ENCODE measurements at places on chromosomes 3 and 15.

GRCh38 chr3:186109897-186110803 is 1.3 kb upstream of the ETV5 start:
- DNase-seq = no peak

DNA sequence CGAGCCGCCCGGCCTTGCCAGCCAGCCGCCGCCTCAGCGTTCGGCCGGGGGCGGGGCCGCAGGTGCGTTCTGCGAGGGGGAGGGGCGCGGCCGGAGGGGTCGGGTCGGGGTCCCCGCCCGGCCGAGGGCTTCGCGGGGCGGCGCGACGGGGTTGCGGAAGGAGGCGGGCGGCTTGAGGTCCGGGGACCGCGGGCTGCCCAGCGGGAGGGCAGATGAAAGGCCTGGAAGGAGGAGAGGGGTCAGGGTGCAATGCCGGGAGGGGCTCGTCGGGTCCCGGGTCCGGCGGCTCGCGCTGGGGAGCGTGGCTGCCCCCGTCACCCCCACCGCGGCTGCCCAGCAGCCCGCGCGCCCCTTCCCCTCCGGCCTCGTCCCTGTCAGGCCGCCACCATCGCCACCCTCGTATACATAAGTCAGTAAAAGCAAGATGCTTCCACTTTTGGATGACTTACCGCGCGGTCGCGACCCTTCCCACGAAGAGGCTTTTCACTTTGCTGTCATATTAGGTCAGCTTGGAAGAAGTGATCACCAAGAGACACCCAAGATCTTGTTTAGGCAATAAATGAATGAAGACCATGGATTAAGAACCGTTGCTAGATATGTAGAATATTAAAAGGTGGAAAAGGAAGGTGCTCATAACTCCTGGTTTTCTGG is 620 bp upstream of the ANP32A start:
- no peak for DNase-seq

DNA sequence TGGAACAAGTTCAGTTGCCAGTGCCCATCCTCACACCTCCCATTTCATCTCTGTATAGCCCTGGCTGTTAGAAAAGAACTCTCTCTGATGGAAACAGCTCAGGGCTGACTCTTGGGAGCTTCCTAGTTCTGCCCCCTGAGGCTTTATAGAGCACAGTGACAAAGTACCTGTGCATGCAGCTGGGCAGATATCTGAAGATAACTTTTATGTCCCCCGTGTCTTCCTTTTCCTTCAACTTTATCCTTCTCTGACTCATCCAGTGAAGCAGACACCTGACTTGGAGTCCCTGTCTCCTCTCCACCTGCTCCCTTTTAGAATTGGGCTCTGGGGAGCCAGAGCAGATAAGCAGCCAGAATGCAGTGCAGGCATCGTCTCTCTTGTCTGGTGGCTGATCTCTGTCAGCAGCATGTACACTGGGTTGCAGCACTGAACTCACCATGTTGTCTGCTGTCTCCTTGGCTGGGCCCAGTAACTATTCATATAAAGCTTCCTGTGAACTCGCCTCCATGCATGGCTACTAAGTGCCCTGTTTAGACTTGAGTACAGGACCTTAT is 53.9 kb upstream of the PLXNA1 start:
- no peak for DNase-seq

GRCh38 chr3:85182975-85183752 is 224.4 kb downstream of the CADM2 start:
- DNase-seq = no peak

DNA sequence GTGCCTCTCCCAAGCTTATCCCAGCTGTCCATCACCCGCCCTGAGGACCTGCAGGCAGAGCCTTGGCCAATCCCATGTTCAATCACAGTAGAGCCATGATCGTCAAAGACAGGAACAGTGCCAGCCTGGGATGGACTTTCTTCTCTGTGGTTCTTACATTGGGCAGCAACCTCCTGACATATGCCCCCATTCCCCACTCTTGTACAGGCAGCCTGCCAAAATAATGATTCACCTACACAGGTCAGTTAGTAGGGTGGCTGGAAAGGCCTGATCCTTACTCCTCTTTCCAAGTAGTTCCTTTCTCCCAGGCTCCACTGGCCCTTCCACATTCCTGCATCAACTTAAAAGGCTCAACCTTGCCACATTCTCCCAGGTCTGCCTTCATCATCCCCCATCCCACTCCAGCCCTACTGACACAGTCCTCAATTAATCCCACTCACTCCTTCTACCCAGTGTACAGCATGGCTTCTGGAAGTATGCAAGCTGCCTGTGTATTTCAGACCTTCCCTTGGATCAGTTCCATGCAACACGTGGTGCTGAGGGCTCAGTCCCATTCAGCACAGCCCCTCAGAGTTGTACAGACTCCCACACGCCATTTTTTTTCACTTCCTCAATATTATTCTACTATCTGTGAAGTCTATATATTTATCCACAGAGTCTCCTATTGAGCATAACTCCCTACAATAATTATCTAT is 189.8 kb downstream of the NTRK3 start:
- DNase-seq = no peak

- DNase-seq = no peak
Measured at GRCh38 chr3:129560269-129560787, 17.4 kb downstream of the H1-8 start.

GRCh38 chr3:56086355-56086754 is 381.9 kb downstream of the ERC2 start:
- no peak for DNase-seq

DNA sequence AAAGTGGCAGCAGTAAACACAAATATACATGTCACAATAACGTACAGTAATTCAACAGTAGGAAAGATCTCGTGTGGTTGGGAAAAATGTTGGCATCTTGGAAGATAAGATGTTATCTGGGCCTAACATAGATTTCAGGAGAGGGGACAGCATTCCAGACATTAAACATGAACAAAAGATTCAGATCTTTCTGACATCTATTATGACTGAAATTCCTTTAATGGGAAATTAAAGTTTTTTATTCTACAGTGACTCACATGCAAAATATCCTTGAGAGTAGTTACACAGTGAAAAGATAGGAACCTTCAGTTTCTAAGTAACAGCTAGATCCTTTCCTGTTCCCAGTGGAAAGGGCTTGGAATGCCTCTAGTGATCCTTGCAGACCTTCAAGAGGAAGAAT is 9.2 kb downstream of the NDUFB5 start:
- no peak for DNase-seq

DNA sequence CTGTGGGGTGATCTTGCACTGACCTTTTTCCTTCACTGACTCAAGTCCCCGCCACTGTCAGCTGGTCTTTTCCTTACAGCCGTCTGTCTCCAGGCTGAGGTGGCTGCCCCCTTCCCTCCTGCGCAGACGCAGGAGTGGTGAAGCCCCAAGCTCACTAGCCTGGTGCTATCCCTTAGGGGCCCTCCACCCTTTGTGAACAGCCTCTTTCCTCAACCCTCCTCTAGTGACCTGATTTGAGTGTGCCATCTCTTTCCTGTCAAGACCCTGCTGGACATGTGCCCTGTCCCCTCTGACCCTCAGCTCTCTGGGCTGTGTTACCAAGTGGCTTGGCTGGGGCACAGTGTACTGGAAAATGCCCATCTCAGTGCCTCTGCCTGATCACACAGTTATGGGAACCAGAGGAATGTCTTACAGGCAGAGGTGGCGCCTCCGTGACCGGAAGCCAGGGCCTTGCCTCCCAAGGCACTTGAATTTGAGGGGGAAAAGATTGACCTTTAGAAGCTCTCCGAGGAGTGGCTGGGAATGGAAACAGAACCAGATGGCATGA is 8.7 kb downstream of the KBTBD13 start:
- no peak for DNase-seq

DNA sequence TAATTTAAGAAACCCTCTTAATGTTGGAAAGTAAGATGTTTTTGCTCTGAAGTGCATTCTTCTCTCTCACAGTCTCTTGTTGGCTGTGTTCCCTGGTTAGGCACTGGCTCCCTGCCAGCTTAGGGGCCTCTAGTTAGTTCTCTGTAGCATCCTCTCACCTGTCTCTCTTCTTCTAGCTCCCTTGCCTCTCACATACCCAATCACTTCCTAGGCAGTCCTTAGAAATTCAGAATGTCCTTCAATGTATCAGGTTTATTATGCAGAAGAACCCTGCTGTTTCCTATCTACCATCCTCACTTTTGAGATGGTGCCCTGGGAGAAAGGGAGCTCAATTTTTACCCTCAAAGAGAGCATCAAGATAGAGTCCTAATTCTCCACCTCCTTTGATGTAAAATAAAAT is 36.2 kb upstream of the CPNE4 start:
- DNase-seq = no peak

DNA sequence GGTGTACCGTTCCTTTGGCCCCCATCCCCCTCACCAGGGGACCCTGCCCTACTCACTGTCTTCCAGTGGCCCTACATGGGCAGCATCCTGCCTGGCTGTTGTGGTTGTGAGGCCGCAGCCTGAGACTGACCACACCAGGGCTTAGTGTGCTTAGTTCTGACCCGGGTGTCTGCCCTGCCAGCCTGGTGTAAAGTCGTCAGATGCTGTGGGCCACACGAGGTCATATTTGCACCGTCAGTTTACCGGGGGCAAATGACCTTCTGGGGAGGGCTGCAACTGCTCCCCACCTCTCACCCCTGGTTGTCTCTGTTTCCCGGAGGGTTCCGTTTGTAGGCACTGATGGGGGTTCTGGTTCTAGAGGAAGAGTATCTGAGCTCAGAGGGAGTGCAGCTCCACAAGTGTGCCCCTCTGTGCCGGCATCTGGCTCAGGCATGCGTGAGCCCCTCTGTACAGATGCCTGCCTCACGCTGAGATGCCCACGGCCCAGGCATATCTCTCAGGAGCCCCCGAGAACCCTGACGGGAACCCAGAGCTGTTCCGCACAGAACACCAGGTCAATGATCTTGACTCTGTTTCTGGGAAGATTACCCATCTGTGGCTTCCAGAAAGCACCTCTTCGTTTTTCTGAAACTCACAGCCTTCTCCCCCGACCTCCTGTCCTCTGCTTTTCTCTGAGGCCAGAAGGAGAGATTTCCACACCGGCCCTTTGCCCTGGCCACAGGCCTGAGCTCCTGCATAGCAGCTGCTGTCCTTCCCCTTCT is 19.2 kb downstream of the KLF13 start:
- DNase-seq = no peak

GRCh38 chr3:37887062-37887461 is 25.4 kb downstream of the CTDSPL start:
- DNase-seq = no peak

DNA sequence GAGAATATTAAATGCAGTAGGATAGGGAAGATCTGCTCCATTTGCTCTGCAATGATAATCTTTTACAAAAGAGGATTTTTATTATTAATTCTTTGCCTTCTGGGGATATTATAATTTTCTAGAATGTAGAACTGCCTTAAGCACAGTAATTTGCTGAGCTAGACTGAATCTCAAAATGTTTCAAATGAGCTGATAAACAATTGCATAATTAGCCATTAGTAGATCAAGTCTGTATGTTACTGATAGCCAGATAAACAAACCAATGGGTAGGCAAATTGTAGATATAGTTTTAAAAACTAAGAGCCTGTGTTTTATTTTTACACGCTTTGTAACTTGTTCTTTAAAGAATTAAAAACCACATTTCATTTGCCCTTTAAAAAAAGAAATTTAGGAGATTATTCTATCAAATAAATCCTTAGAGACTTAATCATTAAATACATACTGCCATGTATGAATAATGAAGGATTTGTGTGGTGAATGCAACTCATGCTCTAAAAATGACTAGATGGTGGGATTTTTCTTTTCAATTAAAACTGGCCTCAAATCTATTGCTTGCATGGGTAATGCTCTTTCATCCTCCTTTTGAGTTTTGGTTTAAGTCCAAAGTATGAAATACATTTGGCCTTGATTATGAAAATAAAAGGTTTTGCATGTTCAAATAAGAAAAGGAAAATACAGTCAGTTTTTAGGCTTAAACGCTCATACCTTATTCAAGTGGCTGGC is 32.6 kb upstream of the NANOGP8 start:
- DNase-seq = no peak

DNA sequence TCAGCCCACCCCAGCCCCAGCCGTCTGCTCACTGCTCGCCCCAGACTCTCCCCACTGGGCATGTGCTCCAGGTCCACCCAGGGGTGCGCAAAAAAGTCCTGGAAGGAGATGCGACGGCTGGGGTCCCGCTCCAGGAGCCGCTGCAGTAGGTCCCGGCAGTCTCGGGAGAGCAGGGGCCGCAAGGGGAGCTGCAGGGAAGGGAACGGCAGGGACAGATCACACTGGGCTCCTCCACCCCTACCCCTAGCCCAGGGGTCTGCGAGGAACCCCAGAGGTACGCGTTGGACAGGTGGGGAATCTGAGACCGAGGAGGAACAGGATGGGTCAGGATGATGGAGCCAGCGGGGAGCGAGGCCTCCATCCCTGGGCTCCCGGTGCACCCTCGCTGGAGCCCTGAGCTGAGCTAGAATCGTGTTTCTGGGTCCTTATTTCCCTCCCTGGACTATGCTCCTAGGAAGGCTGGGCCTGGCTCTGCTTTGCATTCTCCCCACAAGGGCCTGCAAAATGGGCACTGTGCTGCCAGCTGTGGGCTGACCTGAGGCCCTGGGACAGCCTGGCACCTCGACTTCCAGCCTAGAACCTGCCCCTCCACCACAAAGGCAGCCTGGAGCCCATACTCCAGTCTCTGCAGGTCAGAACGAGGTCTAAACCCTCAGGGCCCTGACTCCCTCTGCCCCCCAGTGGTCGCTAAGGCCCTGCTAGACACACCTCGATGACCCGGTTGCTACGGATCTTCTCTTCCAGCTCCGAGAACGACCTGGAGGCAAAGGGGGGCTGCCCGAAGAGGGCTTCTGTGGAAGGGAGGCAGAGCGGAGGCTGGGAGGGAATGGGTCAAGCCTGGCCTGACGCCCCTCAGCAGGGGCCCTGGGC is 3.2 kb downstream of the ULK3 start:
- DNase-seq = no peak

DNA sequence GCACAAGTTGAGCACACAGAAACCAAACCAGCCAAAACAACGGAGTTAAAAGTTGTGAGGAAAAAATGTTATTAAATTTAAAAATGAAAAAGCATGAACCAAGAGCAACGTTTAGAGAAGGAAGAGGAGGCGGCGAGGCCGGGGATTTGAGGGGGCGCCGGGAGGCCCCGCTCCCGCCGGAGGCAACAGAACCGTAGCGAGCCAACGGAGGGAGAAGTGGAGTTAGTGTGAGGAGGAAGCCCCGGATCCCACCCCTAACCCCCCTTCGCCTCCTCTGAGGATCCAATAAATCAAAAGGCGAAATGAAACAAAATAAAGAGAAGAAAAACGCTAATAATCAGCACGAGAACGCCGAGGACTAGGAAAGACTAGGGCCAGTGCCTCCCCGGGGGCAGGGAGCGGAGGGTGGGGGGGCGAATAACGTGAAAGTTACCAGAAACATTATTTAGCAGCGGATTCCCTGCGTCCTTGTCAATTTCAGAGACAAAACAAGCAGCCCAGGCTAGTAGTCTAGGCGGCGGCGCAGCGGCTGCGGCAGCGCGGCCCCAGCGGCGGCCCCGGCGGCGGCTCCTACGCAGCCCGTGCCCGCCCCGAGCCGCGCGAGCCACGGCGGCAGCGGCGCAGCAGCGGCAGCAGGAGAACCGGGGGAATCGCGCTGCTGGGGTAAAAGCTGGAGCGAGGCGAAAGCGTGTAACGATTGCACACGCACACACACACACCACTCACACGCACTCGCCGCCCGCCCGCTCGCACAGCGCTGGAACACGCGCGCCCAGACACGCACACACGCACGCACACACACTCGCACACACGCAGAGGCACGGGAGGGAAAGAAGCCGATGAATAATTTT is 1.7 kb downstream of the MEIS2 start:
- no peak for DNase-seq
